Naive B cell (primary cell): ENCODE measurements at places on chromosomes 5 and 9. TPM values are rescaled to one million over a fixed set of nuclear protein-coding genes. Genes with fewer than 3 reads are reported as not detected.
A peak's percentile ranks its signal among the peaks of the same experiment; 100 is the strongest.

Gene INSYN2B
- polyA plus RNA-seq, result not detected

Gene C1QTNF2
- not detected for polyA plus RNA-seq

Gene PNPLA7
- 5.1 TPM for polyA plus RNA-seq

GRCh38 chr5:663436-664342, 29.5 kb downstream of the TPPP start:
- peaks cover 14% of the 10 kb centered on the region for H3K36me3 ChIP-seq
- H3K4me3 ChIP-seq, result no peak overlapping the region
- no peak overlapping the region for H3K27ac ChIP-seq
- no peaks in the 10 kb centered on the region for H3K27me3 ChIP-seq
- no peaks in the 10 kb centered on the region for H3K4me1 ChIP-seq
- DNase-seq, result no peak

DNA sequence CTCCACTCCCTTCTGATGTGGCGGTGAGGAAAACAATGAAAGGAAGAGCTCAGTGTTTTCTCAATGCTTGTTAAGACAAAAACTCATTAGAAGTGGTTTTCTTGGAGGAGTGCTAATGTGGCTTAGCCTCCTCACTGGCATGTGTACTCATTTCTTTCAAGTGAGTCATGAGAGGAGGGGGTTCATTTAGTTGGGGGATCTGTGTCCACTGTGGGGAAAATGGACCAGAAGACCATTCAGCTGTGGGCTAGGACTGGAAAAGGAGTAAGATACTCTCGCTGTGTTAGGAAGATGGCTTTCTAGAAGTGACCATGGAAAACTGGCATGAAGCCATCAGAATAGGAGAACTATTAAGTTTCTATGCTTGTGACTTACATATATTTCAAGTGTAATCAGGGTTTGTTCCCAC, 23.5 kb downstream of the KLF9 start:
- H3K27me3 ChIP-seq, result no peaks in the 10 kb centered on the region
- no peak overlapping the region for H3K4me3 ChIP-seq
- H3K36me3 ChIP-seq, result peaks cover 9% of the 10 kb centered on the region
- no peak for DNase-seq
- no peak overlapping the region for H3K27ac ChIP-seq

GRCh38 chr9:133125941-133126696, 5.1 kb upstream of the RALGDS start:
- peak overlapping the region; percentile 68 for H3K4me3 ChIP-seq
- peaks cover 39% of the 10 kb centered on the region for H3K4me1 ChIP-seq
- H3K27ac ChIP-seq, result peak overlapping the region; percentile 84
- no peaks in the 10 kb centered on the region for H3K27me3 ChIP-seq
- DNase-seq, result no peak

GRCh38 chr5:139841549-139841948, 45.9 kb downstream of the PSD2 start:
- H3K4me1 ChIP-seq, result peaks cover 4% of the 10 kb centered on the region
- no peaks in the 10 kb centered on the region for H3K36me3 ChIP-seq
- H3K27me3 ChIP-seq, result peaks cover 62% of the 10 kb centered on the region

- H3K36me3 ChIP-seq, result no peaks in the 10 kb centered on the region
- peaks cover 28% of the 10 kb centered on the region for H3K27me3 ChIP-seq
- no peak overlapping the region for H3K4me3 ChIP-seq
- H3K4me1 ChIP-seq, result no peaks in the 10 kb centered on the region
- no peak overlapping the region for H3K27ac ChIP-seq
Observed at GRCh38 chr5:179319123-179319522, 26.1 kb downstream of the ADAMTS2 start.

GRCh38 chr9:108158236-108158995, 668.8 kb upstream of the KLF4 start:
- no peak overlapping the region for H3K27ac ChIP-seq
- no peaks in the 10 kb centered on the region for H3K4me1 ChIP-seq
- H3K36me3 ChIP-seq, result no peaks in the 10 kb centered on the region
- H3K27me3 ChIP-seq, result peaks cover 8% of the 10 kb centered on the region
- no peak for DNase-seq
